ENCODE measurements at places on chromosomes 13 and 19.

GRCh38 chr13:47484548-47484947, 516.5 kb downstream of the SUCLA2 start:
- DNase-seq, result no peak

DNA sequence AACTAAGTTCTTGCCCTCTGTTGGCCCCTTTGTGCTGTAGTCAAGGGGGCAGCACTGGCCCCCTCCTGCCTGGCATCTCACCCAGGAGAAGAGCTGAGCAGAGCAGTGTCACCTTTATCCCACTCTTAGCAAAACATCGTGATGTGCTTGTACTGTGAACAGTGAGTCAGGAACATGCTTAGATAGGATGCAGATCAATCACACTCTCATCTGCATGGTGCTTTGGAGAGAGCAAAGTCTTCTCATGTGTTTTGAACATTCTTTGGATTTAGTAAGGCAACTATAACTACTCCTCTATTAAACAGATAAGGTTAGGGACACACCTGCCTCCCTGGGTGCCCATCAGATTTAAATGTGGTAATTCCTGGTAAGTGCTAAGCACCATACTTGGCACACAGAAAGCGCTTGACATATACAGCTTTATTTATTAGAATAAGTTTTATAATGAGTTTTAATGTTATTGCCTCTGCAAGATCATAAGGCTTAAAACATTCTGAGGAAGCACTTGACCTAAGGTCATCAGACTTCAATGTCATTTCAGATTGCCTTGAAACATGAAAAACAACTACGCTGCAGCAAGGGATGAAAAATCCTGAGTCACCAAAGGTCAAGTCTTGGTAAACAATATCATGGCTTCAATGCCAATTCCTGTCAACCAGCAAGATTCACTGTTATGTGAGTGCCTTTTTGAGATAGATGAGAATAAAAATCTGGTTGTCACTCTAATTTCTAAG, 82.4 kb upstream of the IRS2 start:
- DNase-seq, result no peak

GRCh38 chr19:49710372-49710951, 19.5 kb downstream of the CPT1C start:
- DNase-seq, result no peak

DNA sequence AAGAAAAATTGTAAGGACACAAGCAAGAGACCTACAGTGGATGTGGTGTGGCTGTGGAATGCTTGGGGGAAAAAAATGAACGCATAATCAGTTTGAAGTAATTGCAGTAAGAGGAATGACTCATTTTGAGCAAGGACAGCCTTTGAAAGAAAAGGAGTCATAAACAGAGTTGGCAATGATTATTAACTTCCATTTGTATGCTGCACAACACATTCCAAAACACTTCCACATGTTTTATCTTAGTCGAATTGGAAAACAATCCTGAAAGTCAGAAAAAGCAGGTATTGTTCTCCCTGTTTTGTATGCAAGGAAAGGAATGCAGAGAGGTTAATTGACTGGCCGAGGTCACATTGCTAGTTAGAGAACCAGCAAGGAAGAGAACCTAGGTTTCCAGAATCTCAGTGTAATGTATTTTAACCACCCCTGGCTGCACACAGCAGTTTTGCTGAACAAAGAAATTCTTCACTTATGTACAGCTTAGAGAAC, 630.0 kb upstream of the MIR17HG start:
- DNase-seq, result no peak

DNA sequence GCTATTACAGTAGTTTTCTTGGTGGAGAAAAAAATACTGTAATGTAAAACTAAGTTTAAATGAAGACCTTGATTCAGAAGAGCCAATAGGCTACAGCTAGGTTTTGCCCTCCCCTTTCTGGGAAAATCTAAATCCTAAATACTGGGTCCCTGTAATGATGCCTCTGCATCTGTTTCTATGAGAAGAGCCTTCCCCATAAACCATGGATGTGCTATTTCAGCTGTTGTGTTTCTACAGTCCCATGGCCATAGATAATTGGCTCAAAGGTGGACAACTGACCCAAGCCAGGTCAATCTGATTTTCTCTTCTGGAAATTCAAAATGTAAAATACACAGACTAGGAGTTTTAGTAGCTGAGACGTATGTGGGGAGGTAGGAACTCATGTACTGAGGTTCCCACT, 101.9 kb downstream of the NDFIP2 start:
- DNase-seq, result no peak
